Upper lobe of right lung (tissue), 1 donor: ENCODE measurements at places on chromosomes 13 and 19. TPM values are rescaled to one million over a fixed set of nuclear protein-coding genes. Genes with fewer than 3 reads are reported as not detected.

GRCh38 chr19:7366701-7367420 lies 18.1 kb downstream of the ARHGEF18 start:
- no peak for DNase-seq
- H3K27ac ChIP-seq, result no peak overlapping the region
- H3K36me3 ChIP-seq, result no peaks in the 10 kb centered on the region

DNA sequence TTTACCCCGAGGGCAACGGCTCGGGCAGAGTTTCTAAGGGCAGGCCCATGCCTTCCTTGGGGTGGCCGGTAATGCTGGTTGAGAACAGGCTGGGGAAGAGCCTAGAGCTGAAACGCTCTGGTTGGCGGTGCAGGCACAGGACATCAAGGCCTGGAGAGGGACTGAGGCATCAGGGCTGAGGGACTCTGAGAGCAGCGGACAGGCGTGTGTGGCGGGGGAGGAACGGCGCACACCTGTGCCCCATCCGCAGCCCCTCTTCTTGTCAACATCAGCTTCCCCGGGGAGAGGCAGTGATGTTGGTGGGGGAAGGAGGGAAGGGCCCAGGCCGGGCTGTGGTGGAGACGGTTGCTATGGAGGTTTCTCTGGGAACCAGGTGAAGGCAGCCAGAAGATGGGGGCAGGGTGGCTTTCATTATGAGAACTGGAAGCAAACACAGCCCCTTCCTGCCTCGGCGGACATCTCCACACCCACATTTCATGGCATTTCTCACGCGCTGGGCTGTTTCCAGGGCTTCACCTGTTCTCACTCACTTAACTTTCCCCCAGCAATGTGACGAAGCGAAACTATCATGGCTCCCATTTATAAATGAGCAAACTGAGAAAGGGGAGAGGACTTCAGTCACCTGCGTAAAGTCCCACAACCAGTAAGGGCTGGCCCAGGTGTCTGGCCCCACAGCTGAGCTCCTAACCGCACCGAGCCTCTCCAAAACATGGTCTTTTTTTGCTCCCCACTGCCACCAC lies 8.2 kb upstream of the ATF5 start:
- H3K27ac ChIP-seq, result no peak overlapping the region
- H3K27me3 ChIP-seq, result no peaks in the 10 kb centered on the region
- no peak overlapping the region for H3K4me3 ChIP-seq
- H3K36me3 ChIP-seq, result peaks cover 34% of the 10 kb centered on the region
- H3K4me1 ChIP-seq, result no peaks in the 10 kb centered on the region

GRCh38 chr19:13979244-13979615 lies 26.9 kb downstream of the RFX1 start:
- H3K36me3 ChIP-seq, result peaks cover 12% of the 10 kb centered on the region
- H3K27ac ChIP-seq, result peak overlapping the region; percentile 47
- H3K4me1 ChIP-seq, result peaks cover 13% of the 10 kb centered on the region
- H3K27me3 ChIP-seq, result no peaks in the 10 kb centered on the region
- peak overlapping the region; percentile 48 for H3K4me3 ChIP-seq
- DNase-seq, result no peak

DNA sequence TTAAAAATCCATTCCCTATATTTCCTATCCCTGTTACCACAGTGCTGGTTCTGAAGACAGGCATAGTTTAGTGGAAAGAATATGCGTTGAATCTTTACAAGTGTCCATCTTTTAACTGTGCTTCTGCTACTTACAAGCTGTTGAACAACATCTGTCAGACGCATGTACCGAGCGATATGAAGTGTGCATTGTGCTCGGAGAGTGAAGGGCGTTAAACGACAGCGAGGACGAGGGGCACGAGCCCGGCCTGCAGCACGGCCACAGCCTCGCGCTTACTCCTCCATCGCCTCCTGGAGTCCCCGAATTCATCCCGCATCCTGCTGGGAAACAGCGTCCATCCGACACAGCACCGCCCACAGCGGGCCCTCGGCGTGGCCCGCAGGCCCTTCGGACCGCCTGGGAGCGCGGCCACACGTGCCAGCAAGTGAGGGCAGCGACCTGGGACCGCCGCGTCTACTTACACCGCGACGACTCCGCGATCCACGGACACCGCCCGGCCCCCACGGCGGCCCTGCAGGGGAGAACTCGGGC lies 514 bp downstream of the PCID2 start:
- peaks cover 42% of the 10 kb centered on the region for H3K4me1 ChIP-seq
- H3K36me3 ChIP-seq, result peaks cover 24% of the 10 kb centered on the region
- H3K27ac ChIP-seq, result peak overlapping the region; percentile 98

- DNase-seq, result no peak
- H3K27ac ChIP-seq, result no peak overlapping the region
- H3K4me3 ChIP-seq, result no peak overlapping the region
Observed at GRCh38 chr19:46648961-46649960, 11.7 kb downstream of the DACT3 start.

DNA sequence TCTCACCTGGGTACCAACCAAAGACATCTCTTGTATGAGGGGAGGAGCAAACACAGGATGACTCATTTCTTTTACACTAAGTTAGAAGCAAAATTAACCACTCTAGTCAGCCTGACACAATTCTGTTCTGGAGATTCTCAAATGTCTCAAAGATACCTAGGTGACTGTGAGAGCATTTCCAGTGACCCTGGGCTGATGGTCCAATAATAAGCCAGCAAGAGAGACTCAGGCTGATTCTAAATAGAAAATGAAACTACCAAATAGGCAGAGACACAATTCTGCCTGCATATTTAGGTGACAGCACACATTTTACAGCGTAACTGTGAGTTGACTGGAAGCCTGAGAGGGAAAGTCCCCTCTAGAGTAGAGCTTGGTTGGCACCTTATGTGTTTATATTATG lies 16.3 kb downstream of the ZNF91 start:
- H3K27me3 ChIP-seq, result no peaks in the 10 kb centered on the region
- H3K4me1 ChIP-seq, result no peaks in the 10 kb centered on the region
- no peak overlapping the region for H3K27ac ChIP-seq
- H3K36me3 ChIP-seq, result peaks cover 28% of the 10 kb centered on the region
- no peak for DNase-seq
- no peak overlapping the region for H3K4me3 ChIP-seq

DNA sequence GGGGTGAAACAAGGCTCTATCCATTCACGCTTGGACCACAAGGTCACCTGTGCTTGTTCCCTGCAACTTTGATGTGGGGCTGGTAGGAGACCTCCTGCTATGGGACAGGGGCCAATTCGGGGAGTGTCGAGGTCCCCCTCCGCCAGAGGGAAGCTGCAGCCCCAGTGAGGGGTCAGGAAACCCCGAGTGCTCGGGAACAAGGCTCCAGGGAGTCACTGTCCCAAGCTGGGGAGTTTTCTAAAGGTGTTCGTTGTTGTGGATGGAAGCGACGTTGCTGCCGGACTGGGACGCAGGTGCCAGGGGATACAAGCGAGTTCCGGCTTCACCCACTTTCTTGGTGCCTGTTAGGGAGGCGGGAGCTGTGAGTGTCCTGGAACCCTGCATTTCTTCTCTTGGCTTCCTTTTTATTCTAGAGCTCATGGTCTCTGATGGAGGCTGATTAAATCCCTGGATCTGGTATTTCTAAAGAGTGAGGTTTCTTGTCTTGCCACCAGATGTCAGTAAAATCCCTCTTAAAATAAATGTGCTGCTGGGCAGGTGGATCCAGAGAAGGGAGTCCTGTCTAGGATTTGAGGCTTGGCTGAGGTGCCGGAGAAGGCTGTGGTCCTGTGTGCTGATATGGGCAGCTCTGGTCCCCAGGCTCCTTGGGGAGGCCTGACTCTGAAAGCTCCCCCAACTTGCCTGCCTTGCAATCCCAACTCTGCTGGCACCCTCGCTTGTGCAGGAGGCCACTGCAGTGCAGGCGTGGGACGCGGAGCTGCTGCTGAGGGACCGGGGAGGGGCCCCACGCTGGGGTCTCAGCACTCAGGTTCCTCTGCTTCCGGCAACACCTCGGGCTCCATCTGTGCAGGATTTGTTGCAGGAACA lies 153.9 kb downstream of the TEX29 start:
- no peaks in the 10 kb centered on the region for H3K4me1 ChIP-seq
- no peaks in the 10 kb centered on the region for H3K36me3 ChIP-seq
- H3K27ac ChIP-seq, result no peak overlapping the region

DNA sequence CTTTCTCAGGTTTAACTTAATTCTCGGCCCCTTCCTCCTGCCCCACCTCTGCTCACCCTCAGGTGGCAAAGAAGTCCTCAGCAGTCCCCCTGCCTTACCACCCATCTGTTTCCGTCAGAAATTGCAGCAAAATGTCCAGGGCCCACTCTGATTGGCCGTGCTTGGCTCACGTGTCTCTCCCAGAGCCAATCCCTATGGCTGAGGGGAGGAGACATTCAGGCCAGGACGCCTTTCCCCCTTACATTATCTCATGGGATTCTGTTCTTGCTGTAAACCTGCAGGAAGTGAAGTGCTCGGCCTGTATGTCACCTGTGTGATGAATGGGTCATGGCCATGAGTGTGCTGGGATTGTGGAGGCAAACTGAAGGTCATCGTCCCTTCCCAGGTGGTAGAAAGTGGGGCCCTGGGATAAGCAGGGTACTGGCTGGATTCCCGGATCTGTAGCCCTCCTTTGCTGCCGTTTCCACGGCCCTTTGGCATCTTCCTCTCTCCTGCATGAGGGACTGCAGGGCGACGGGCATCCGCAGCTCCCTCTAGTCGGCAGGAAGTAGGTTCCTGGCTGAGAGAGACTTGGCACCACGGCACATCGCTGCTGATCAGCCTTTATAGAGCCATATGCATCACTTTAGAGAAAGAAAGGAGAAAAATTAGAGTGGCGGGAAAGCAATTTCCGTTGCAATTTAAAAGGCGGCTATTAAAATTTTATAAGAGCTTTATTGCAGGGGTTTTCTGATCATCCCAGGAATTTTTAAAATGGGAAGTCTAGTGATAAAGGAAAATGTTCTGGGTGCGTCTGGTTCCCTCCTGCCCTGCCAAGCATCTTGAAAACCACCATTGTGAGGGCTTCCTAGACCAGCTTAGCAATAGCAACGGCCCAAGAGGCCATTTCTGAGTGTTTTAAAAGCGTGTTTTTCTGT lies 118.2 kb downstream of the SIPA1L3 start:
- H3K27ac ChIP-seq, result peak overlapping the region; percentile 11
- H3K4me3 ChIP-seq, result no peak overlapping the region
- DNase-seq, result no peak
- H3K4me1 ChIP-seq, result peaks cover 20% of the 10 kb centered on the region
- no peaks in the 10 kb centered on the region for H3K27me3 ChIP-seq
- H3K36me3 ChIP-seq, result no peaks in the 10 kb centered on the region

- H3K4me3 ChIP-seq, result no peak overlapping the region
- H3K27ac ChIP-seq, result no peak overlapping the region
- H3K4me1 ChIP-seq, result no peaks in the 10 kb centered on the region
- no peaks in the 10 kb centered on the region for H3K27me3 ChIP-seq
- H3K36me3 ChIP-seq, result no peaks in the 10 kb centered on the region
Observed at GRCh38 chr13:43669964-43670363, 116.8 kb downstream of the ENOX1 start.

DNA sequence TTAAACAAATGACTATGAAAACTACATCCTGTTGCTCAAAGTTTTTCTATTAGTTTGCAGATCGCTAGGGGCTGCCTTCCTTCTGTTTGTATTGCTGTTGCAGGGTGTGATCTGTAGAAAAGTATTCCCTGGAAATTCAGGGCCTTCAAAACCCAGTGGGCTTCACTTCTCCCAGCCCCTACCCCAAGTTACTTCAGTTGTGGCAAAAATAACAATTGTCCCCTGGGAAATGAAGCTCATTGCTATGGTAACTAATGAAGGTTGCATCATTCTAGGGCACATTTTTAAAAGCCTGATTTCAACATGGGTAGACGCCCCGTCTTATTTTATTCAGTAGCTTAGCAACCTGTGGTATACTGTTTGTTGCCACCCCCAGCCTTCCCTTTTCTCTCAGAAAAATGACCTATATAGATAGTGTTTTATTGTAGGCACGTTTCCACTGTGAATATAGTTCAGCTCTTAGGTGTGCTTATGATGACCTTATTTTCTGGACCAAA lies 60.9 kb downstream of the WDFY2 start:
- peaks cover 31% of the 10 kb centered on the region for H3K4me1 ChIP-seq
- H3K36me3 ChIP-seq, result no peaks in the 10 kb centered on the region
- no peaks in the 10 kb centered on the region for H3K27me3 ChIP-seq

- no peaks in the 10 kb centered on the region for H3K27me3 ChIP-seq
- H3K27ac ChIP-seq, result no peak overlapping the region
- H3K36me3 ChIP-seq, result no peaks in the 10 kb centered on the region
- H3K4me1 ChIP-seq, result no peaks in the 10 kb centered on the region
- H3K4me3 ChIP-seq, result no peak overlapping the region
Observed at GRCh38 chr13:30429721-30430694, 7.7 kb downstream of the UBE2L5 start.

- H3K27ac ChIP-seq, result no peak overlapping the region
- H3K36me3 ChIP-seq, result no peaks in the 10 kb centered on the region
- H3K4me3 ChIP-seq, result no peak overlapping the region
- no peak for DNase-seq
- peaks cover 10% of the 10 kb centered on the region for H3K4me1 ChIP-seq
Observed at GRCh38 chr13:36436811-36437210, 4.5 kb downstream of the CCNA1 start.

GRCh38 chr13:99367663-99368448 lies 60.7 kb upstream of the GPR183 start:
- H3K4me3 ChIP-seq, result no peak overlapping the region
- no peak for DNase-seq
- peaks cover 15% of the 10 kb centered on the region for H3K36me3 ChIP-seq
- no peak overlapping the region for H3K27ac ChIP-seq

DNA sequence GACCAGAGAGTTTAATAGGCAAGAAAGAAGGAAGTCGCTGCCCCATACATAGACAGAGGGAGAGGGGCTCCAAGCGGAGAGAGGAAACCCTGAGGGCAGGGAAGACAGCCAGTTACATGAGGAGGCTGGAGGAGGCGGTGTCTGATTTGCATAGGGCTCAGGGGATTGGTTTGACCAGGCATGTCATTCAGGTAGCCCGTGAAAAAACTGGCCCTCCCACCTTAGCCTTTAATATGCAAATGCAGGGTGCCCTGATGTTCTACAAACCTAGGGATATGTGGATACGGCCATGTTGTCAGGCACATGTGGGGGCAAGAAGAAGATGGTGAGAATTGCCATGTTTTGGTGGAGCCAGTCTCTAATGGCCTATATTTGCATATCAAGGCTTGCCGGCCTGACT lies 1461.6 kb downstream of the PCDH9 start:
- H3K36me3 ChIP-seq, result no peaks in the 10 kb centered on the region
- no peak overlapping the region for H3K27ac ChIP-seq
- H3K4me1 ChIP-seq, result no peaks in the 10 kb centered on the region
- no peak for DNase-seq
- no peaks in the 10 kb centered on the region for H3K27me3 ChIP-seq

IQCN gene
- 4.9 TPM for total RNA-seq

ZNF566 gene
- total RNA-seq, result 12.0 TPM

KLK15 gene
- not detected for total RNA-seq

CCNE1 gene
- total RNA-seq, result 0.55 TPM

KLK13 gene
- total RNA-seq, result not detected

GJB2 gene
- total RNA-seq, result 0.93 TPM

GNG8 gene
- total RNA-seq, result not detected

KLK7 gene
- total RNA-seq, result 0.41 TPM
